ENCODE measurements at places on chromosomes 12 and 14.

GRCh38 chr12:123286652-123287373 lies 15.2 kb upstream of the CDK2AP1 start:
- DNase-seq: no peak

- DNase-seq: no peak
Measured at GRCh38 chr12:52006726-52007157, at the start of gene TAMALIN. Gene TAMALIN (plus strand): TSS chr12:52006946. CDS start chr12:52007020, 74 bp downstream.

- DNase-seq: no peak
Measured at GRCh38 chr12:108702595-108703320, 28.6 kb downstream of the CORO1C start.

DNA sequence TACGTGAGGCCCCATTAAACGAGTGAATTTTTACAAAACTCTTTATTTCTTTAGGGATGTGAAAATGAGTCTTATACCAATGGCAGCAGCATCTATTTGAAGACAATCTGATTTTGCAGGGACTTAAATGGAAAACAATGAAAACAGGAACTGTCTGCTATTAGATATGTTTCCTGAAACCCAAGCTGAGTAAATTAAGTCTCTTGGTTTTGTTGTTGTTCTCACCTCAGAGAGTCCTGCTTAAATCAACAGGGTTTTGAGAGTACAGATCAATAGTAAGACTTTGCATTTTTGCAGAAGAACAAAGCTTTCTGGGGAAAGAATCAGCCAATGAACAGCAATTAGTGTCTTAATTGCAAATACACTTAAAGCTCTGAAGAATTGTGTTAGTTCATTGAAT lies 39.1 kb upstream of the LGR5 start:
- no peak for DNase-seq

GRCh38 chr12:54251667-54252284 lies 28.1 kb downstream of the CBX5 start:
- DNase-seq: no peak

GRCh38 chr12:10363914-10364814 lies 25.7 kb downstream of the KLRK1 start:
- no peak for DNase-seq

- no peak for DNase-seq
Measured at GRCh38 chr12:124044809-124045321, 71.8 kb downstream of the ZNF664 start.

DNA sequence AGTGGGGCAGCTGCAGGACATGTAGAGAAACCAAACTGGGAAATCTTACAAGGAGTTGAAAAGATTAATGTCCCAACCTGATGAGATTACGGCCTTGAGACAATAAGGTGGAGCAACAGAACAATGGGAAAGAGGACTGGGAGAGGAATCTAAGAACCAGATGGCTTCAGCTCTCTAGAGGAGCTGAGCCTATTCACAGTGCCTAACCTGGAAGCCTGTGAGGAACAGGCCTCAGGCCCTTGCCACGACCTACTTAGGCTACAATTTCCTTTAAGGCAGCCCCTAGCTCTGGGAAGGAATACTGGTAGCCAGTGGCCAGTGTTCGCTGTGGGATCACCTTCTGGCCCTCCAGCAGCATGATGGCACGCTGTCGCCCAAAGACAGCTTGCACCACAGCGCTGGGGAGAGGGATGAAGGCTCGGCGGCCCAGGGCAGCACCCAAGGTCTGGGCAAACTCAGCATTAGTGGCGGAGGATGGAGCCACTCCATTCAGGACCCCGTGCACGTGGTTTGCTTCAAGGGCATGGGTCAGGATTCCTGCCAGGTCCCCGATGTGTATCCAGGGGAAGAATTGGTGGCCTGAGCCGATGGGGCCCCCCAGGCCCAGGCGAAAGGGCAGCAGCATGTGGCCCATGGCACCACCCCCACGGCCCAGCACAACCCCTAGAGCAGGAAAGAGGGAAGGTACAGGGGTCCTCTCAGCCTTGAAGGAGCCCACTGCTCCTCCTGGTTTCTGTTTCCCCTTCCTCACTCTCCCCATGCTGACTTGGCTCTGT lies 2.6 kb downstream of the SDR39U1 start:
- no peak for DNase-seq

DNA sequence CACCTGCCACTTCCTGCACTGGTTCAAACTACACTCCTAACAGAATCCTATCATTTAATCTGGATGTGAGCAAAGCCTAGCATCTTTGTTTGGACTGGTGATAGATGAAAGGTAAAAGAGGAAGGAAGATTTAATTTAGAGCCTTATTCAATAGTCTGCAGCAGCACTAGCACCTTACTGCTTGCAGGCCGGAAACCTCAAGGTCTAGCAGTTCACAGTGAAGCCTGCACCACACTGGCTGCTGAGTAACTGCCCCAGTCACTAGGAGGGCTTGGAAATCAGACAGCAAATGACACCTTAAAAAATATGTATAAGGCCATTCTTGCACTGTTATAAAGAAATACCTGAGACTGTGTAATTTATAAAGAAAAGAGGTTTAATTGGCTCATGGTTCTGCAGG lies 358.0 kb downstream of the DAD1 start:
- DNase-seq: no peak

- DNase-seq: no peak
Measured at GRCh38 chr12:113302886-113303640, 31.8 kb downstream of the SLC8B1 start.

DNA sequence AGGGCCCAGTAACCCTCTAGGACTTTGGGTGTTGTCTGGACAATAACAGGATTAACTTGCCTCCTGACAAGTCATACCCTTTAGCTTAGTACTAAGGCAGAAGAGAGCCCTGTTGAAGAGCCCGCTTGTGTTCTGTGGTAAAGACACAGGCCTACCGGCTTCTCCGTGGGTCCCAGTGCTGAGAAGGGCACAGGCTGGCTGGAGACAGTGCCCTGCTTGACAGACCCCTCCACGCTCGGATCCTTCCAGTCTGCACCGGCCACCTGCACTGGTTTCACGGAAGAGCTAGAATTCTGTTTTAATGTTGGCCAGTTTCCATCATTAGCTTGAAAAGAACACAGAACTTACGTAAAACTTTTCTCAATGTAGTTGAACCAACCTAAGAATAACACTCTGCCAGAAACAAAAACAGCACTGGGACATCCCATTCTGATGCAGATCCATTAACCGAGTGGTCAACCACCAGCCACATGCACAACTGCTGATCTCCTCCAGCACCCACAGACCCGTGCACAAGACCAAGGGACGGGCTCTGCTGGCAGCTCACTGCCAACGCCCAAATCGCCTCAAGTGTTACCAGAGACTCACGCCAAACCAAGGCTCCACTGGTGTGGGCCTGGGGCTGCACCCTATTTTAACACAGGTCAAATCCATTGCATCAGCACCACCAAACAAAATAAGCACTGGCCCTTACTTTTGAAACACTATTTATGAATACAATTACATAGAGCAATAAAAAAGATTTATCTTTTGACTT lies 27.1 kb downstream of the ZFYVE21 start:
- DNase-seq: no peak

DNA sequence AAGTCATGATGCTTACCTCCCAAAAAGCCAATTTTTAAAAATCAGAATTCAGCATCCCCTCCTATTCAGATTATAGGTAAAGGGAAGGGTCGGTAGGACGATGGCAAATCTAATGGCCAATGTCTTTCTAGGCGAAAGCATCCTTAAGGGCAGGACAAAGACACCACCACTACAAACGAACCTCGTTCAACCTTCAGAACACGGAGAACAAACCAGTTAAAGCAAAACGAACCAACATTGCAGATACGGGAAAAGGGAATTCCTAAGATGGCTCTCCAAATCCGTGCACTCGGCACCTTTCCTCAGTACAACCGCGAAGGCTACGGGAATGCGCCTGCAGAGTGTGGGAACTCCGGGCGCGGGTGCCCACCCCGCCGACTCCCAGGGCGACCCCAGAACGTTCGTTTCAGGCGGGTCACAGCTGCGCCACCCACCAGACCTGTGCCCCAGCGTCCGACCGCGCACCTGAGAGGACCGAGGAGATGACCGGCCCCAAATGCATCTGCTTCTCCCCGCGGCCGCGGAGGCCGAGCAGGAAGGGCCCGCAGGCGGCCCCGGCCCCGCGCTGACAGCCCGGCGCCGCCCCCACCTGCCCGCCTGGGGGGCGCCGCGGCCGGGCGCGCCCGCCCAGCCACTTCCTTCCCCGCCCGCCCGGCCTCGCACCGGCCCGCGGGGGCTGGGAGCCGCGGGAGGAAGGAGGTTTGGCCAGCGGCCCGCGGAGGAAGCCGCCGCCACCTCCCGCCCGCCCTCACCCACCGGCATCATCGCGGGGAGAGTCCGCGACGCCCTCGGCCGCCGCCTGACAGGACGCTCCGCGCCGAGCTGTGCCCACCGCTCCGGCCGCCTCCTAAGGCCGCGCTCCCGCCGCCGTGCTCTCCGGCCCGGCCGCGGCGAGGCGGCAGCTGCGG lies 578 bp downstream of the PPP1R13B start:
- DNase-seq: no peak

DNA sequence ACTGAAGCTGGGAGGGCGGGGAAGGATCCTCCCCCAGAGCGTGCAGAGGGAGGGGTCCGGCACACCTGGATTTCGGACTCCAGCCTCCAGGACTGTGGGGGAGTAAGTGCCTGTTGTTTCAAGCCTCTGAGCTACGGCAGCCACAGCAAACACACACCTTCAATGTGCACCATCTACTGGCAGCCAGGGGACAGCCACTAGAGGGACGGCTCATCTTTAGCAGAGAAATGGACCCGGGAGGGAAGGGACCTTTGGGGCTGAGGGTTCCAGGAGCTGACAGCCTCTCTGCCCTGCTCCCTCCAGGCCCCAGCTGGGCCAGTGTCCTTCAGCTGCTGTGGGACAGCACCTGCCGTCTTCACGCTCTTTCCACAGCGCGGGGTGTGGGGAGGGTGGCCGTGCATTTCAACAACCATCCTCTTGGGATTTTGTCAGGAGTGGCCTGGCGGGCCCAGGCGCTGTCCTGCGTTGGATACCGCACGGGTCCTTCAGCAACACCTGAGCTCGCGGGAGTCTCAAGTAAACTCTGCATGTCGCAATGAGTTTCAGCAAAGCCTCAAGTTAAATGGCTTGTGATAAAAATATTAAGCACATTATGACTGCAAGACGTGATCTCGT lies 209.2 kb upstream of the C14orf180 start:
- peak; percentile 36 for DNase-seq

- no peak for DNase-seq
Measured at GRCh38 chr12:5267603-5268423, 164.1 kb upstream of the NTF3 start.

GRCh38 chr12:84813780-84814663 lies 98.6 kb downstream of the SLC6A15 start:
- DNase-seq: no peak

GRCh38 chr12:122951979-122952892 lies 14.0 kb downstream of the ABCB9 start:
- DNase-seq: peak; percentile 40

GRCh38 chr14:92633724-92634123 lies 114.7 kb downstream of the LGMN start:
- no peak for DNase-seq

GRCh38 chr12:64395739-64396138 lies 5.2 kb upstream of the C12orf56 start:
- DNase-seq: no peak

DNA sequence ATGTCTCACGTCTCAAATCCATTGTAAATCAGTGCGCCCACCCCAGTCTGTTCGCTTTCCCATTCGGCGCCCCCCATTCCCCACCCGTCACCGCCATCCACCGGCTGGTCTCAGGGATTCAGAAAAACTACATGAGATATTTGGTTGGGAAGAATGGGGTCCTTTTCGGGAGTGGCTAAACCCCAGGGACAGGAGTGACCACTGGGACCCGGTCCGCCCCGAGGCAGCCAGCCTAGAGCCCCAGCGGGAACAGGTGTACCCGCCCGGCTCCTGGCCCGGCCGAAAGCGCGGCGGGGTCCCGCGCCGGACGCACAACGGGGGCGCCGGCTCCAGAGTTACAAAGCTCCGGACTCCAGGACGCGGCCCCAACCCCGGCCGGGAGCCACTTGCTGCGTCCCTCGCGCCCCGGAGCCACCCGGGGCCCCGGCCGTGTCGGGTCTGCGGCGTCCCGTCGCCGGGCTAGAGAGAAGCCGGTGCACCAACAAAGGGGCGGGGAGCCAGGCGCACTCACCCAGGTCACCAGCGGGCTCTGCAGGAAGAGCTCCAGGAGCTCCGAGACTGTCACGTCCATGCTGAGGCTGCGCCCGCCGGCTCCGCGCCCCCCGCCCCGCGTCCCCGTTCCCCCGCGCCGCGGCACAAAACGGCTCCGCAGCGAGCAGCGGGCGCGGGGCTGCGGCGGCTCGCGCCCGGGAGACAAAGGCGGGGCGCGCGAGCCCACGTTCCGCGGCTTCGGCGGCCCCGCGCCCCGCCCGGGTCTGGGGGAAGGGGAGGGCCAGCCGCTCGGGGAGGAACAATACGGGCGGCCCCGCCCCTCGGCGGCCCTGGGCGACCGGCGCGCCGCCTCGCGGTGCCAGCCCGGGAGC lies at the start of gene CCDC88C:
Gene CCDC88C (minus strand): TSS at position 701 of the 863 bp plus-strand sequence. CDS start 130 bp downstream, at position 571.
- peak; percentile 71 for DNase-seq

GRCh38 chr12:92141591-92142121 lies 4.0 kb downstream of the BTG1 start:
- DNase-seq: no peak

GRCh38 chr12:54374562-54375258 lies 9.8 kb downstream of the ZNF385A start:
- DNase-seq: no peak

GRCh38 chr14:58430156-58430555 lies 2.6 kb downstream of the KIAA0586 start:
- no peak for DNase-seq

DNA sequence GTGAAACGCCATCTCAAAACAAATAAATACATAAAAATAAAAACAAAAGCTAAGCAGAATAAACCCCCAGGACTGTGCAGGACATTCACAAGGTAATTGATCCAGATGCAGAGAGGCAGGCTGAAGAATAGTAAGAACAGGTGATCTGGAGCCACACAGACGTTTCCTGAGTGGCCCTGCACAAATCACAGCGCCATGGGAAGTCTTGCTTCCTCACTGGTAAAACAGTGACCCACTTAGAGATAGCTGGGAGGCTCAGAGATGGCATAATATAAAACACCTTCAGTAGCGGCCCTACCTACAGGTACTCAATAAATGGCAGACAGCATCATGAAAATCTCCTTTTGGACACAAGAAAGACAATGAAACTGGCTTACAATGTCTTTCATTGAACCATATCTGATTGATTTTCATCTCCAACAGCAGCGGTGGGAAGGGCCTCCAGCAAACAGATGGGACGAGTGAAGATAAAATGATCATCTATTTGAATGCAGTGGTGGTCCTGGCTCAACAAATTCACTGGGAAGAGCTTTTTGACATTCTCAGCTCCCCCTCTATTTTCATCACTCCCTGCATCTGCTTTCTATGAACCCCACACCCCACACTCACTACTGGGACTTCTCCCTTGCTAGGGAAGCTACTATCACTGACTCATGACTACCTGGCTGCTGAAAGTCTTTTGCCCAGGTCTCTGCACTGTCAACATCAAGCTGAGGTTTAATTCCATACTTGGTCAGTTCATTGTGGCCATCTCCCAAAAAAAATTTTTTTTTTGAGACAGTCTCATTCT lies 63.9 kb downstream of the FOXN3 start:
- no peak for DNase-seq
